ENCODE measurements at places on chromosomes 11 and 22. TPM values are rescaled to one million over a fixed set of nuclear protein-coding genes. Genes with fewer than 3 reads are reported as not detected.
A peak's percentile ranks its signal among the peaks of the same experiment; 100 is the strongest.

Gene KIF18A
- total RNA-seq, result 0.28 TPM

DNA sequence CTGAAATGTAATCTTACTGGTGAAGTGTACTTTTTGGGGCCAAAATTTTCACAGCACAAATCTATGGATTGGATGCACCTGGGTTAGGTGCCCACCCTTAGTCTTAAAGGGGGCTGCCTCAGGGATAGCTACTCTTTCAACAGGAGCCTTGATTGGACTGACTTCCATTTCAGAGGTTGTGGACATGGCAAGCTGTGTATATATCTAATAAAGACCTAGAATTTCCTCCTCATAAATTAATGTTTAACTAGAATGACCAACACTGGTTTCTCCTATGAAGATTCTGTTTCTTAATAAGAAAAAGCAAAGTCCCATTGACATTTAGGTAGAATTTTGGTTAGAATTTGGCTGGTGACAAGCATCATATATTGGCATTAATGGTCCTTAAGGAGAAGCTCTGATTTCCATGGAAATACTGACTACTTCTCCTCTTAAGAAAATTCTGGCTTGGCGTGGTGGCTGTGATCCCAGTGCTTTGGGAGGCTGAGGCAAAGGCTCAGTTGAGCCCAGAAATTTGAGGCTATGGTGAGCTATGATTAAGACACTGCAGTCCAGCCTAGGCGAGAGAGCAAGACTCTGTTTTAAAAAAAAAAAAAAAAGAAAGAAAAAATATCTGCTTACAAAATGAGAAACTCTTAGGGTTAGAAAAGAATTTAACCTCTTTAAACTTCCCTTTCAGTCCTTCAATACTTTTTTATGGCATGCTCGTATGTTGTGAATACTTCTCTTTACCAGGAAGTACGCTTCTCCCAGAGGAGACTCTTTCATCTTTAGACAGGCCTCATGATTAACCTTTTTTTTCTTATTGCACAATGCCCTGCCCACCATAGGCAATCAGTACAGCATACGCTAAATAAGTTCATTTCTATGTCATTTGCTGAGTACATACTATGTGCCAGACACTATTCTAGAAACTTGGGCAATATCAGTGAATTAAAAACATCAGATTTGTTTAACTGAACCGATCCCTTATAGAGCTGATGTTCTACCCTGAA, 77.2 kb downstream of the PRR5L start:
- DNase-seq, result no peak

Gene OR56A1
- under 0.01 TPM for total RNA-seq

DNA sequence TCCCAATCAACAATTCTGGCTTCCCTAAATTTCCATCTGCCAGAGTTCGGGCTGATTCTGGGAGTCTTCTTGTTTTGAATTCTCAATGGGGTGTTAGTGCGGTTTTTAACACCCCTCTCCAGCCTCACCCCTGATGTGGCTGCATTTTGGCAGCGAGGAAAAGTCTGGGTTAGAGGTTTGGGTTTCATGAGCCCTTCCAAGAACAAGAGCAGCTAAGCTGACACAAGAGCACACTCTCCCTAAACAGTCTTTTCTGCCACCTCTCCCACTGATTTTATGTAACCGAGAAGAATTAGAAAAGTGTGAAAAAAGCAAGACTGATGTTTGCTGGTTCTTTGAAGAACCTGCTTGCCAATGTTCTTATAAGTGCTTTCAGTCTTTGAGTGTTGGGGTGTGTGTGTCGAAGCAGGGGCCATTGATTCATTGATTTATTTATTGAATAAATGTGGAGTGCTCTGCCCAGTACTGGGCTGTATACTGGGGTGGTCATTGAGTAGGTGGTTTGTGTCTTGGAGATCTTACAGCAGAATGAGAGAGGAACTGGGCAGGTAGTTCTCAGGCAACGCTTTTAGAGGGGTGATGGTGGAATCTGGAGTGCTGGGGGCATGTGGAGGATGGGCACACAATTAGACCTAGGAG, 101.5 kb downstream of the TRAF6 start:
- DNase-seq, result no peak

GRCh38 chr11:111302298-111302697, 4.0 kb downstream of the POU2AF3 start:
- no peak for DNase-seq

- no peak for DNase-seq
These were observed 84.4 kb upstream of the ARHGAP42 start for GRCh38 chr11:100602716-100603115.

DNA sequence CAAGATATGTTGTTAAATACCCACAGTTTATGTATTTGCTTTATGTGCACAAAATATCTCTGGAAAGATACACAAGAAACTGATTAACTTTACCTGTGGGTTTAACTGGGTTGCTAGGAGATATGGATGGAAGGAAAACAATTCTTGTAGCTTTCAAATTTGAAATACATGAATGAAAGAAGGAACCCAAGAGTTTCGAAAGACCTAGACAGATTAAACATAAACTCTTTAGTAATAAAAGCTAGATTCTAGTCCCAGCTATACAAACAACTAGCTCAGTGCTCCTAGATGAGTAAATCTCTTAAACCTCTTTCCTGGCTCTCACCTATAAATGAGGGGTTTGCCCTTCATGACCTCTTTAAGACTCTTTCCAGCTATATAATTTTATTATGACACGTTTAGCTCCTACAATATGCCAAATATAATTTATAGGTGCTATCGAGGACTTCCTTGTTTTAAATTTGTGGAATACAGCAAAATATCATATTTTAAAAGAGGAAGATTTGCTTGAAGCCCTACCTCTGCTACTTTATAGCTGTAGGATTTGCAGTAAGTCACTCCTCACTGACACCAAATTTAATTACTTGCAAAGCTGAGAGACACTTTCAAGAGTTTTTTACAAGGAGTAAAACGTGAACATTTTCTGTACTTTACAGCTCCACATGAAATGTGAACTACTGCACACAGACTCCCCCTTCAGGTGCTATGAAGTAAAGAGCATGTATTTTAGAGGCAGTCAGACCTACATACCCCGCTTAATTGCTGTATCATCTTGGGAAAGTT, 50.7 kb downstream of the RRAS2 start:
- DNase-seq, result no peak

Gene LRRC32
- total RNA-seq, result 21.6 TPM

- DNase-seq, result no peak
These were observed 194.7 kb downstream of the BRD1 start for GRCh38 chr22:49633010-49633324.

DNA sequence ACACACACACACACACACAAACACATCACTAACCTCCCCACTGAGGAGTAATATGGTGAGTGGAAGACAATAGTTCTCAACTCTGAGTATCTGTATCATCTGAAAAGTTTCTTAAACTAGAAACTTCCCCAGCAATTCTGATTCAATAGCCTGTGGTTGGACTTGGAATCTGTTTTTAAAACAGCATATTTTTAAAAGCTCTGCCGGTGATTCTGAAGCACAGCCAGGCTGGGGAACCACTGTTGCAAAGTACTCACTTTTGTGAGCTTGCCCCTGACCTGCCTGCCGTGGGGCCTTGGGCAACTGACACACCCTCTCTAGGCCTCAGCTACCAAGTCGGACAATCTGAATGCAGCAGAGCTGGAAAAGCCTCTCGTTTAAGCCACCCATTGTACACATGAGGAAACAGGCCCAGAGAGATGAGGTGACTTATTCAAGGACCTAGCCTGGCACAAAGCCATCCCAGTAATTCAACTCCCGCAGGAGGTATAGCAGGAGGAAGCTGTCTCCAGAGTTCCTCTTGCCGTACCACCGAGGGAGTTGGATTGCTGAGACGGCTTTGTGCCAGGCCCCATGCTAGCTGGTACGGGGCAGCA, 8.9 kb downstream of the SLC15A3 start:
- DNase-seq, result no peak

GRCh38 chr11:123054301-123055065, 7.5 kb downstream of the HSPA8 start:
- DNase-seq, result no peak

Gene ARHGAP20
- 4.7 TPM for total RNA-seq

DNA sequence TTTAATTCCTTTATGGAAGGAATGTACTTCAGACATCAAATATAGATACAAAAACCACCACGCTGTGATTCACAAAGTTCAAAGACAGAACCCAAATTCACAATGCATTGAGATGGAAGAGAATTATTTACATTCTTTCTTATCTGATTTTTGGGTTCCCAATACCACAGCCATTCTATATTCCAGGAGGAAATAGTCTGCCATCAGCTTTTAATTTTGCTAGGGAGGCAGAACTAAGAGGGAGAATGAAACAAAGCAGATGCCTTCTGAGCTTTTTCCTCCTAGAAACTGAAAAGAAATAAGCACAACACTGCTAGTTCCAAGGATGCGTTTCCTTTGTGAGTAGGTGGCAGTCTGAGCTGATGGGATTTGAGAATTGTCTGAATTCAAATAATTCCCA, 283.0 kb upstream of the NARS2 start:
- no peak for DNase-seq

GRCh38 chr22:43044290-43044712, 29.4 kb upstream of the PACSIN2 start:
- DNase-seq, result no peak

GRCh38 chr11:83272627-83273026, 13.5 kb downstream of the CCDC90B start:
- DNase-seq, result no peak

- DNase-seq, result peak; percentile 75
These were observed 39.0 kb downstream of the TBX1 start for GRCh38 chr22:19799322-19800190.

GRCh38 chr11:9803685-9804418, 140.0 kb downstream of the SWAP70 start:
- DNase-seq, result no peak

GRCh38 chr11:127191689-127192088, 191.1 kb upstream of the KIRREL3 start:
- DNase-seq, result no peak

Gene APIP
- total RNA-seq, result 43.9 TPM

GRCh38 chr22:29917052-29917902, 34.3 kb downstream of the MTMR3 start:
- peak; percentile 69 for DNase-seq

- DNase-seq, result no peak
These were observed 72.7 kb downstream of the AMBRA1 start for GRCh38 chr11:46520971-46521745.

- no peak for DNase-seq
These were observed 67.7 kb downstream of the FDX1 start for GRCh38 chr11:110497231-110497978.

DNA sequence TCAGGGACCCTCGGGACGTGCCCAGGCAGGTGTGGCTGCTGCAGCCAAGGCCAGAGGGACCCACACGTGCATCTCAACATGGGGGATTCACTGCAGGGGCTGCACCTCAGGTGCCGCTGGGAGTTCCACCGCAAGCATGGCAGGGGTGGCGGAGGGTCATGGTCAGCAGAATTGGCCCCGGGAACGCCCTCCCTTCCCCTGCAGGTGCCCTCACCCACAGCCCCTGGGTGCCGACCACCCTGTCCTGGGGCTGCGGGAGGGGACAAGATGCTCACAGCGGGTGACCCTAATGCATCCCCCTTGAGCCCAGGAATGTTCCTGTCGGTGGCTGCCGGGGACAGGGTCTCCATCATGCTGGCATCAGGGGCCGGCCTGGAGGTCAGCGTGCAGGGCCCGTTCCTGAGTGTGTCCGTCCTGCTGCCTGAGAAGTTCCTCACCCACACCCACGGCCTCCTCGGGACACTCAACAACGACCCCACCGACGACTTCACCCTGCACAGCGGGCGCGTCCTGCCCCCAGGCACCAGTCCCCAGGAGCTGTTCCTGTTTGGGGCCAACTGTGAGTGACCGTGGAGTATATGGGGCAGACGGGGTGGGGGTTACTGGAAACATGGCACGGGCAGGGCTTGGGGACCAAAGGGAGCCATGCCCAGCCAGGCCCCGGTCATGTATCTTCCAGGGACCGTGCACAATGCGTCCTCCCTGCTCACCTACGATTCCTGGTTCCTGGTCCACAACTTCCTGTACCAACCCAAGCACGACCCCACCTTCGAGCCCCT, 5.8 kb downstream of the SUSD2 start:
- DNase-seq, result peak; percentile 62

- DNase-seq, result no peak
These were observed 1365.4 kb upstream of the RAG2 start for GRCh38 chr11:37963440-37963839.

- no peak for DNase-seq
These were observed 24.2 kb upstream of the TMEM123 start for GRCh38 chr11:102476812-102477211.

DNA sequence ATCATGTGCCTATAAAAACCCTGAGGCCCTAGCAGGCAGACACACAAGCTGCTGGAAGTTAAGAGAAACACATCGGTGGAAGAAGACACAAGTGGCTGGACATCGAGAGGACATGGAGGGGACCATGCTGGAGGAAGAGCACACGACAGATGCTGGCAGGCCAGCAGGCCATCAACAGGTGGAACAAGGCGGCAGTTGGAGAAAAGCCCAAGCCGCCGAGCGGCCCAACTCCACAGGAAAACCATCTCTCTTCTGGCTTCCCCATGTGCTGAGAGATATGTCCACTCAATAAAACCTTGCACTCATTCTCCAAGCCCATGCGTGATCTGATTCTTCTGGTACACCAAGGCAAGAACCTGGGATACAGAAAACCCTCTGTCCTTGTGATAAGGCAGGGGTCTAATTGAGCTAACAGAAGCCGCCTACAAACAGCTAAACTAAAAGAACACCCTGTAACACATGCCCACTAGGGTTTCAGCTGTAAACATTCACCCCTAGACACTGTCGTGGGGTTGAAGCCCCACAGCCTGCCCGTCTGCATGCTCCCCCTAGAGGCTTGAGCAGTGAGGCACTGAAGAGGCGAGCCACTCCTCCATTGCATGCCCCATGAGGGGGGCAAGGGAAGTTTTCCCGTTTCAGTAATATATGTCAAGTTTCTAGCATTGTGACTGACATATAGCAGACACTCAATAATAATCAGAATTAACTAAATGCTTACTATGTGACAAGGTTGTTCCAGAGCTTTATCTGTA, 39.0 kb upstream of the MMP20 start:
- no peak for DNase-seq

- DNase-seq, result no peak
These were observed 961 bp downstream of the KCNA4 start for GRCh38 chr11:30015725-30016412.

- no peak for DNase-seq
These were observed 135.3 kb downstream of the CCDC34 start for GRCh38 chr11:27227736-27228135.

Gene WNT11
- total RNA-seq, result 3.0 TPM

- DNase-seq, result peak; percentile 65
These were observed 9.0 kb downstream of the ATG16L2 start for GRCh38 chr11:72823105-72823804.
